H1 (cell line): ENCODE measurements at places on chromosomes 6 and 20.

DNA sequence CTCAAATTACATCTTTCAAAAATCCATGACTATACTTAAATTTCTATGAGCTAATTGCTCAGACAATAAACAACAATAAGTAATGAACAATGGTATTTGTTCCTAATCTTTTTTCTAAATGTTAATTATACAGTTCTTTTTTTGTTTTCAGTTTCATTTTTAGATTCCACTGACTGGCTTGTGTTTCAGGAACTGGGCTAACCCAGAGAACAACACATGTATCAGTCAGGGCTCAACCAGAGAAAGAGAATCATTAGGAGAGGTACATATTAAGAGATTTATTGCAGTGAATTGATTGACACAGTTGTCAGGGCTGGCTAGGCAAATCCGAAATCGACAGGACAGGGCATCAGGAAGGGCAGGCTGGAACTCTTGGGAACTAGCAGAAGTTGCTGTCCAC, 182.8 kb downstream of the GRM1 start:
- DNase-seq, result no peak

- no peak for DNase-seq
Measured at GRCh38 chr6:110786271-110786670, 29.0 kb downstream of the CDK19 start.

DNA sequence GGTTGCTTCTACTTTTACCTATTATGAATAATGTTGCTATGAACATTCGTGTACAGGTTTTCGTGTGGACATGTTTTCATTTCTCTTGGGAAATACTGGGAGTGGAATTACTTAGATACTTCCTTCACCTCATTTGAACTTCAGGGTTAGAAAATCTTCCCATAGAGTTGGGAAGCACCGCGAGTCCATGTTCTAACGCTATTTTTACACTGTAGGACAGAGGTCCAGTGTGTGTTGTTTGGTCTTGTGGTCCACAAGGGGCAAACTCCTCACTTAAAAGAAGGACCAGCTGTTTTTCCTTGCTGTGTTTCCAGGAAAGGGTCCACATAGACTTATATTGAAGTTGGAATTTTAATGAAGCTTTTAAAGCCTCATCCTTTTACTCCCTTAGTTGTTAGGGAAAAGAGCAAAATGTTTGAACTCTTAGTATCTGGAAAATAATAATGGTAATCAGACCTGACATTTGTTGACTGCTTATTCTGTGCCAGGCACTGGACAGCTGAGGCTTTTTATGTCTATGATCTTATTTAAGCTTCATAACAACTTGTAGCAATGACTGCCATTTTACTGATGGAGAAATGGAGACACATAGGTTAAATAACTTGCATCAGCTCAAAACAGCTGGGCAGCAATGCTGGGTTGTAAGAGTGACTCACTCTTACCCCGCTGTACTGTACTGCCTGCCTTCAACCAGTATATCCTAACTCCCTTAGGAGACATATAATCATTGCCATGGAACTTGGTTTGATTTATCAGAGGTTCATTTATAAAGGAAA, 52.0 kb downstream of the CDC5L start:
- DNase-seq, result no peak

DNA sequence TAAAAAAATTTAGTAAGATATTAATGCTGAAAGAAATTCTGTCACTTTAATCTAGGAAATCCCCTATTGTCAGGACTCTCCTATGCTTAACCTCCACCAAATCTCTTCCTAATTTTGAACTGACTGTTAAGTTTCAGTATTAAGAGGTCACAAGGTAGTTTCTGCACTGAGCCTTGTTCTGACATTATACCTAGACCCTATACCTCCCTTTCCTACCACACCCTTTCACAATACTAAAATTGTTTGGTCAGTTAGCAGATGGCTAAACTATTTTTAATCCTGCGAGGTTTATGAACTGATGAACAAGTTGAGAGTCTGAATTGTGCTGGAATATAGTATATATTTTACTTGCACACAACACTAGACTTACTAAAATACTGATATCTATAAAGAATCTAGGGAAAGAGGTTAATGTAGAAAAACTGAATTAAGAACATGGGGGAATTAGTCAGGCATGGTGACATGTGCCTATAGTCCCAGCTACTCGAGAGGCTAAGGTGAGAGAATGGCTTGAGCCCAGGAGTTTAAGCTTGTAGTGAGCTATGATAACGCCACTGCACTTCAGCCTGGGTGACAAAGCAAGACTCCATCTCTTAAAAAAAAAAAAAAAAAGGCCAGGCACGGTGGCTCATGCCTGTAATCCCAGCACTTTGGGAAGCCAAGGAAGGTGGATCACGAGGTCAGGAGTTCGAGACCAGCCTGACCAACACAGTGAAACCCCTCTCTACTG, 51.5 kb downstream of the HBS1L start:
- no peak for DNase-seq

- no peak for DNase-seq
Measured at GRCh38 chr6:24252280-24252679, 105.6 kb downstream of the DCDC2 start.

DNA sequence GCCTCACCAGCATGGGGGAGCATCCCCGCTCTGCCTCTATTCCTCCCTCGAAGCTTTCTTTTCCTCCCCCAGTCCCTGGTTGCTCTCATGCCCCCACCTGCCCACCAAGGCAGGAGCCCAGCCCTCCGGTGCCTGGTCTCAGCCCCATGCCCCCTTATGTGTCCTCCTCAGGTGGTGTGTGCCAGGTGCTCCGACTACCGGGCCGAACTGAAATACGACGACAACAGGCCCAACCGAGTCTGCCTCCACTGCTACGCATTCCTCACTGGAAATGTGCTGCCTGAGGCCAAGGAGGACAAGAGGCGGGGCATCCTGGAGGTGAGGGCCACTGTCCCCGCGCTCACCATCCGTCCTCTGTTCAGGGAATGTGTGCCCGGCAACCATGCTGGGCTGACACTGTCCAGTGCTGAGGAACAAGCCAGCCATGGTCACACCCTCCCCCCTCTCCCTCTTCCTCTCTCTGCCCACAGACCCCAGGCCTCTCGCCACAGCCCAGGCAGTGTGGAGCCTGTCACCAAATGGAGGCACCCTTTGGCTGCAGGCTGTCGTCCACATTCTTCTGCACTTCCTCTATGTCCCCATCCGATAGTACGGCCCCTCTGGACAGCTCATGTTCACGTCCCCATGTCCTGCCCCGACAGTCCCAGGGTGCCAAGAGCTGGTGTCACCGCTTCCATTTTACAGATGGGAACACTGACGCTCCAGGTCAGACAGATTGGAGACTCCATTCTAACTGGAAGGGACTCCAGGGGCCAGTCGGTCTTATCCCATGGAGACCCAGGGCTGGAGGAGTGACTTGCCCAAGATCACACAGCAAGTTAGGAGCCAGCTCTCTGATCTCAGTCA, 20.4 kb downstream of the FGD2 start:
- no peak for DNase-seq

DNA sequence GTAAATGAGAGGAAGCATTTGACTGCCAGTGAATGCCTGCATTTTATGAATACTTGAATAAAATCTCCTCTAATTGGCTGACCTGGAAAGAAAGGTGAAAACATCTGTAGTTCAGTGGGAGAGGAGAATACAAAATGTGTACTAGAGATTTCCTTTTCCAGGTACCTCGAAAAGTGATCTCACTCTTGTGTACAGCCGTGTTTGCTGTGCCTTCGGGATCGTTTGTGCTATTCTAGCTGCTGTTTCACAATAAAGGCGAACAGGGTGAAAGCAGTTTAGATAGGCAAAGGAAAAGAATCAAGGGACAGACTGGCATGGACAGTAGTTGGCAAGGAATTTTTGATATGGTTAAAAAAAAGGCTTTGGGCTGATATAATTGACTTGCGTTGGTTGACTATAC, 112.3 kb downstream of the ARID1B start:
- DNase-seq, result no peak

DNA sequence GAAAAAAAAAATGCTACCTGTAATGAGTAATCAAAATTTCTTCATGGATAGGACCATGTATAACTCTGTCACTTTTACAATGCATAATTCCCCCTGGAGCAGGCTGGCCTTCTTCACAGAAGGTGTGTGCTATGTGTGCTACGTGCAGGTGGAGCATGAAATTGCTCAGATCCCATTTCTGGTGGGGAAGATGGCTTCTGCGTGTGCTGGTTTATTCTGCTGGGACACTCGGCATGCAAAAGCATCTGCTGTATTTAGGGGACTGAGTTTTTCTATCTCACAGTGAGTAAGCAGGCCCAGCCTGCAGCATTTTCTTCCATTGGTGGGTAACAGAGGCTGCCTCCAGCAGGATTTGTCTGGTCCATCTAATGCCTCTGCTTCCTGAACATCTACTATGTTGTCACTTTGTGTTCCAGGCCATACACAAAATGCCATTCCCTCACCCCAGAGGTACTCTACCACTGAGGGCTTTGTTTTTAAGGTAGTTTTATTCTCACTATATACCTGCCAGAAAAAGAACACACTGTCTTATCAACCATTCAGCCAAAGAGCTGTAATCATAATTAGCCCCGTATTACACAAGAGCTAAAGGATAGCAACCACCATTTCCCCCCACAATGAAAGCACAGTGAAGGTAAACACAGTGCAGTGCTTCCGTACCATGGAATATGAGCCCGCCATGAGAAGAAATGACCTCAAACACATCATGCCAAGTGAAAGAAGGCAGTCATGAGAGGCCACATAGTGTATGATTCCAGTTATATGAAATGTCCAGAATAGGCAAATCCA, 62.4 kb downstream of the SYNDIG1 start:
- DNase-seq, result no peak

DNA sequence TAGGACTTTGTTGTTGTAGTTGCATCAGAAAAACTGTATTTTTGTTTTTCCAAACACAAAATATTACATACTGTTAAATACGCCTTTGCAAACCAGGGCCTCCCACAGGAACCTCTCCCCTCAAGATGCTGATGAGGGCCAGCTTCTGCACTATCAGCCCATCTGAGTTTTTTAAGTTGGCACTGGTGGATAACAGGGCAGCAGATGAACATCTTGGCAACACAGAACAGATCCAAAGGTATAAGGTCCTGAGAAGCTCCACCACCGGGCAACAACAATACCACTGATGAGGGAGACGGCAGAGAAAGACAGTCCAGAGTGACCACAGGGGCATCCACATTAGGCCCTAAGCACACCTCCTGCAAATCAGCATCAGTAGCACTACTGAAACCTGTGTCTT, 177.7 kb downstream of the DLL1 start:
- no peak for DNase-seq

DNA sequence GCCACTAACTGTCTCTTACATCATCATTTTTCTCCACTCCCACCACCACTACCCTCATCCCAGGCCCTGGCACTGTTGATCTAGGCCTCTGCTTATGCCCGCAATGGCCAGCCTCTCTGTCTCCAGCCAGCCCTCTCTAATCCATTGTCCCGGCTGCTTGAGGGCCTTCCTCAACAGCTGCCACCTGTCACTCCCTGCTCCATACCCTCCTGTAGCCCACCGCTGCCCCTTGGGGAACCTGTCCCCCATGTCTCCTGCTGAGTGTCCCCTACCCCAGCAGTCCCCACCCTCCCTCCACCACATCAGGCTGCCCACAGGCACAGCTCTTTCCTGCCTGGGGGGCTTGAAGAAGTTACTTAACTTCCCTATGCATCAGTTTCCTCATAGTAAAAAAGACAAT, 13.4 kb downstream of the TEAD3 start:
- no peak for DNase-seq

DNA sequence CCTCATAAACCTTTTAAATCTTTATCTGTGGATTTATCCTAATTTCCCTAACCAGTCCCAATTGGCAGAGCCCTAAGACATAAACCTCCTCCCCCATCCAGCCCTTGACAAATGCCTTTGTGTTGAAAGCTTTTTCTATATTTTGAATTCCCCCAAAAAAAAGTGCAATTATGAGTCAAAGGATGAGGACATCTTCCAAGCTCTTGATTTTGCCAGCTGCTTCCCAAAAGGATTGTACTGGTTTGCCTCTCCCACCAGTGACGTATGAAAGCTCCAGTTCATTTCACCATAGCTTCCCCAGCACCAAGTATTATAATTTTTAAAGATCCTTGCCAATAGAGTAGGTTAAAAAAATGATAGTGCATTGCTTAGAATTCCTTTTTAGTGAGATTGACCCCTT, 38.9 kb downstream of the SIRPA start:
- DNase-seq, result no peak

DNA sequence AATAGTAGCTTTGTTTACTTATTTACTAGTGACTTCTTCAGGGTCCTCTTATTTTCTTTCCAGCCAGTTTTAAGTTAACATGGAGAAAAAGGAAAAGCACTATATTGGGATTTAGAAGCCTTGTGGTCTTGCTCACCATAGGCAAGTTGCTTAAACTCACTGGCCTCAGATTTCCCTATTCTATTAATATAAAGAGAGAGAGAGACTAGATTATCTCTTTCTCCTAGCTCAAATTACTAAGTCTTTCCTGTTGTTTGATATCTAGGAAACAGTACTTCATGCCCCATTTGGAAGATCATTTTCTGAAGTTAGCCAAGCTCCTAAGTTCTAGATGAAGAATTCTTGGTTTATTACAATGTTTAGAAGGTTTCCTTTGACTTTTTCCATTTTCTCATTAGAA, 32.5 kb downstream of the CTNNBL1 start:
- no peak for DNase-seq

- DNase-seq, result no peak
Measured at GRCh38 chr6:34484899-34485298, 19.0 kb downstream of the PACSIN1 start.

DNA sequence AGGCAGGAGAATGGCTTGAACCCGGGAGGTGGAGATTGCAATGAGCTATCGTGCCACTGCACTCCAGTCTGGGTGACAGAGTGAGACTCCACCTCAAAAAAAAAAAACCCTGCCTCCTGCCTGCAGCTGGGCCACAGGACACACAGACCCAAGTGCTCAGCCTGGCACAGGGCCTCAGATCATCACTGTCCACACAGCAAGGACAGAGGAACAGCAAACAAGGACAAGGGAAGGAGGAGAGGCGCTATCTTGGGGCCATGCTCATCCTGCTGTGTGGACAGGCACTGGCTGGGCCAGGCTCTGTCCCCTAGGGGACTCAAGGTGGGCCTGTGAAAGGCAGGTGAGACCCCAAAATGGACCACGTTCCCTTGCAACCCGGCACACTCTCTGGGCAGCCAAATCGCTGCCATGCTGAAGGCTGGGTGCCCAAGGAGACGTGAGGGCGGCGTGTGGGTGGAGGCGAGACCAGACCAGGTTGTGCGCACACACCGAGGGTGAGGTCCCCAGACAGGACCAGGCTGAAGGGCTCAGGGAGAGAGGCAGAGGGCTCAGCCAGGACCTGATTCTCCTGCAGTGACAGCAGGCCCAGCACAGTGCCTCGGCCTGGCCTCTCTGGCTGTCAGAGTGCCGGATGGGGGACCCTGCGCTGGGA, 9.1 kb downstream of the UCKL1 start:
- DNase-seq, result no peak
